ENCODE measurements at places on chromosomes 3 and 15.

- DNase-seq = no peak
Measured at GRCh38 chr15:49706805-49707204, 86.0 kb downstream of the DTWD1 start.

- no peak for DNase-seq
Measured at GRCh38 chr3:149333176-149333859, at the start of gene TM4SF18. Gene TM4SF18, minus strand, starts transcription at chr3:149333636. Its CDS starts 254 bp downstream, at chr3:149333382.

- DNase-seq = no peak
Measured at GRCh38 chr3:64352639-64352992, 127.3 kb upstream of the PRICKLE2 start.

GRCh38 chr3:164040991-164041390 is 1037.3 kb downstream of the SI start:
- no peak for DNase-seq

GRCh38 chr3:34015204-34016142 is 217.0 kb downstream of the PDCD6IP start:
- no peak for DNase-seq

DNA sequence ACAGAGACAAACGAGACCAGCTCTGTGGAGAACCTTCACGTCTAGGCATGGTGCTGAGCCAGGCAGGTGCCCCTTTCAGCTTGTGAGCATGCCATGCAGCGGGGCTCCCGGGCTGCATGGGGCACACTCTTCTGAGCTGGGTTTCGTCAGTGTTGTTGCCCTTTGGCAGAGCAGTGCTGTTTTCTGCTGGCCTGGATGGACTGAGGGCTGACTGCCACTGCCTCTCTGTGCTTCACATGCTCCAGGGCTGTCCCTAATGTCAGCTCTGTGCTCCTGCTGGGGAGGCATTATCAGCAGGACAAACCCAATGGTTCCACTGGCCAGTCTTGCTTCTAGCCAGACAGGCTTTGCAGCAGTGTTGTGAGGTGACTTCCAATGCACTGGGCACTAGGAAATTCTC is 9.5 kb downstream of the GASK1A start:
- DNase-seq = no peak

Data from CD4-positive, alpha-beta T cell (primary cell).